ENCODE measurements at places on chromosomes 12 and 14. TPM values are rescaled to one million over a fixed set of nuclear protein-coding genes. Genes with fewer than 3 reads are reported as not detected.

DNA sequence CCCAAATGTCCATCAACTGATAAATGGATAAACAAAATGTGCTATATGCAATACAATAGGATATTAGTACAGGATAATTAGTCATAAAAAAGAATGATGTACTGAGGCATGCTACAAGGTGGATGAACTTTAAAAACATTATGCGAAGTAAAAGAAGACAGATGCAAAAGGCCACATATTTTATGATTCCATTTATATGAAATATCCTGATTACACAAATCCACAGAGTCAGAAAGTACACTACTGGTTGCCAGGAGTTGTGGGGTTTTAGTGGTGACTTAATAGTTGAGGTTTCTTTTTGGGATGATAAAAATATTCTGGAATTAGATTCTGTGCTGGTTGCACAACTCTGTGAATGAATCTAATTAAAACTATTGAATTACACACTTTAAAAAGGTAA, 12.6 kb downstream of the TRIM9 start:
- no peaks in the 10 kb centered on the region for H3K27me3 ChIP-seq
- no peak overlapping the region for H3K27ac ChIP-seq

GRCh38 chr12:113239811-113240331, 18.6 kb downstream of the TPCN1 start:
- no peak for DNase-seq
- H3K4me3 ChIP-seq, result no peak overlapping the region
- H3K36me3 ChIP-seq, result no peaks in the 10 kb centered on the region
- H3K4me1 ChIP-seq, result peaks cover 29% of the 10 kb centered on the region
- no peaks in the 10 kb centered on the region for H3K27me3 ChIP-seq

DNA sequence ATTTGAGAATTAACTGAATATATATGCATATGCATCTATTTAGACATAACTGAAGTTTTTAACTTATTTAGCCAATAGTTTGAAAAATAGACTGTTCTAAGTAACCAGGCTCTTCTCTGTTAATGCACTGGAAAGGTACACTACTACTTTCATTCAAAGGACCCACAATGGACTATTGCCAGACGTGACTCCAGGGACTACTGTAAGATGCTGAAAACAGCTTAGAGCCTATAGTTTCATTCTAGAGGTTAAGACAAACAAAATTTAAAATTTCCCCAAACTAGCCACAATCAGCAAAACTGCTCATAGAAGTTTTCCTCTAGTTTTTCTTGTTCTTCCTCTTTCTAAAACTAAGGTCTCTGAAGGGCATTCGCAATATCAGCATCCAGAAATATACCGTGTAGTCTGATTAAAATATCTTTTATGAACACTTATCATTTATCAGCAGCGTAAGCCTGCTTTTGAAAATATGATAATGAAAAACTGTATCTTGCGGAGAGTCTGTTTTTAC, 10.4 kb downstream of the APPL2 start:
- peaks cover 18% of the 10 kb centered on the region for H3K36me3 ChIP-seq
- H3K4me3 ChIP-seq, result no peak overlapping the region
- H3K4me1 ChIP-seq, result peaks cover 13% of the 10 kb centered on the region

DNA sequence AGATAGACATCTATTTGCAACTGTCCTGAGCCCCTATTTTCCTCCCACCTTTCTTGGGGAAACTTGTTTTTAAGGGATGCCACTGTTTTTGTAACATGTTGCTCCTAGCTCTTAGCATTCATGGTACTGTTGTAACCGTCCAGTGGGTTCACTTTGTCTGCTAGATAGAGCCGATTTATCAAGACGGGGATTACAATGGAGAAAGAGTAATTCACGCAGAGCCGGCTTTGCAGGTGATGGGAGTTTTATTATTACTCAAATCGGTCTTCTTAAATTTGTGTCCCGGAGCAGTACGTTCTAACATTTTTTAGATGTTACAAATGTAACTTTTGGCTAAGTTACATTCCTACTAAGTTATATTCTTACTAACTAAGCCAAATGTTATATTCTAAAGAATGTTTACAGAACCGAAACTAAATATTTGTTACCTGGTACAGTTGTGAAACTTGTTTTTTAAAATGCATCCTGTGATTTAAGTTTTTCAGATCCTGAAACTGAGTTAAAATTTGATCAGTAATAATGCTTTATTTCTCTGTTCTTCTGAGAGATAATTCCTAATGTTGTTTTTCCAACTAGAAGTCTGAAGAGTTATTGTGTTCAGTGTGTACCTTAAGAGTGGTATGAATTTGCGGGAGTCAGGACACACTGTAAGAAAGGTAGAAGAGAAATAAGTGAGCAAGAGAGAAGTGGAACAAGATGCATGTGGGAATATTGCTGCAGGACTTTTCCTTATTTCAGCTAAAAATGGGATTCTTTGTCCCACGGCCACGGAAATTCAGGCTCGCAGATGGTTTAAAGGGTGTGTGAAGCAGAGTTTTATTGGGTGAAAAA, 20.6 kb upstream of the CLEC2D start:
- H3K36me3 ChIP-seq, result no peaks in the 10 kb centered on the region
- peak overlapping the region; percentile 45 for H3K4me3 ChIP-seq
- H3K4me1 ChIP-seq, result peaks cover 18% of the 10 kb centered on the region
- DNase-seq, result no peak
- H3K27ac ChIP-seq, result no peak overlapping the region
- H3K27me3 ChIP-seq, result peaks cover 12% of the 10 kb centered on the region

DNA sequence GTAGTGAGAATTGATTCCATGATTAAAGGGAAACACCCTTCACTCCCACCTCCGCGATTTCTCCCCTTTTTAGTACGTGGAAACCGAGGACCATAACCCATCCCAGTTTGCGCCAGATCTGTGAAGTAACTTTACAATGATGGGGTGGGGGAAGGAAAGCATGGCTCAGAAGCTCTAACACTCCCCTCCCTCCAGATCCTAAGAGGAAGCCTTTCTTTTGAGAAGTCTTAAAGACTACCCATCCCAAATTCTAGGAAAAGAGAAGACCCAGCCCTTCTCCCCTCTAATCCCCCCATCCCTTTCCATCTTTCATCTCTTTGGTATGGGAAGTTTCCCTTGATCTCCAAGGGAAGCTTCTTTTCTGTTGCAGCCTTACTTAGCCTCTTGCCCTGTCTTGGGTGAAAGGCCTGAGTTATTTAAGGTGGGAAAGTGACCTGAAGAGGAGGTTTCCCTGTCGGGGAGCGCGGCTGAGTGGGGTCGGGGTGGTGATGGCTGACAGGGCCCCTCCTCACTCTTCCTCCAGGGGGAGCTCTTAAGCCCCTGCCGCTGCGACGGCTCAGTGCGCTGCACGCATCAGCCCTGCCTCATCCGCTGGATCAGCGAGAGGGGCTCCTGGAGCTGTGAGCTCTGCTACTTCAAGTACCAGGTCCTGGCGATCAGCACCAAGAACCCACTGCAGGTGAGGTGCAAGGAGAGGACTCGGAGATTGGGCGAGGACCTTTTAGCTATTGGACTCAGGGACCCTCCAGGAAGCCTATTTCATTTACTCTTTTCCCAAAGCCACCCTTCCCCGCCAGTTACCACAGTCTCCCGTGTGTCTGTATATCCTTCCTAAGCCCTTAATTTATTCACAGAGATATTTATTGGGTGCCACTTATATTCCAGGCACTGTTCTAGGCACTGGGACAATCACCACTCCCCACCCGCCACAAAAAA, 1.8 kb downstream of the MARCHF9 start:
- DNase-seq, result no peak
- H3K27ac ChIP-seq, result no peak overlapping the region
- peaks cover 26% of the 10 kb centered on the region for H3K4me1 ChIP-seq
- H3K4me3 ChIP-seq, result peak overlapping the region; percentile 60
- peaks cover 6% of the 10 kb centered on the region for H3K36me3 ChIP-seq
- no peaks in the 10 kb centered on the region for H3K27me3 ChIP-seq

Gene RXYLT1
- 16.8 TPM for total RNA-seq

Gene ACVR1B
- 25.5 TPM for total RNA-seq

Gene DIO3
- not detected for total RNA-seq

DNA sequence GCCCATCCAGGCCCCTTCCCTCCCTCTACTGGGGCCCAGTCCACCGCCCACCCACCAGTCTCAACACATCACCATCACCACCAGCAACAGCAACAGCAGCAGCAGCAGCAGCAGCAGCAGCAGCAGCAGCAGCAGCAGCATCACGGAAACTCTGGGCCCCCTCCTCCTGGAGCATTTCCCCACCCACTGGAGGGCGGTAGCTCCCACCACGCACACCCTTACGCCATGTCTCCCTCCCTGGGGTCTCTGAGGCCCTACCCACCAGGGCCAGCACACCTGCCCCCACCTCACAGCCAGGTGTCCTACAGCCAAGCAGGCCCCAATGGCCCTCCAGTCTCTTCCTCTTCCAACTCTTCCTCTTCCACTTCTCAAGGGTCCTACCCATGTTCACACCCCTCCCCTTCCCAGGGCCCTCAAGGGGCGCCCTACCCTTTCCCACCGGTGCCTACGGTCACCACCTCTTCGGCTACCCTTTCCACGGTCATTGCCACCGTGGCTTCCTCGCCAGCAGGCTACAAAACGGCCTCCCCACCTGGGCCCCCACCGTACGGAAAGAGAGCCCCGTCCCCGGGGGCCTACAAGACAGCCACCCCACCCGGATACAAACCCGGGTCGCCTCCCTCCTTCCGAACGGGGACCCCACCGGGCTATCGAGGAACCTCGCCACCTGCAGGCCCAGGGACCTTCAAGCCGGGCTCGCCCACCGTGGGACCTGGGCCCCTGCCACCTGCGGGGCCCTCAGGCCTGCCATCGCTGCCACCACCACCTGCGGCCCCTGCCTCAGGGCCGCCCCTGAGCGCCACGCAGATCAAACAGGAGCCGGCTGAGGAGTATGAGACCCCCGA, 6.8 kb upstream of the RNU7-1 start:
- peaks cover 16% of the 10 kb centered on the region for H3K4me1 ChIP-seq
- no peak for DNase-seq
- peak overlapping the region; percentile 98 for H3K27ac ChIP-seq
- H3K4me3 ChIP-seq, result peak overlapping the region; percentile 62

Gene ANO2
- not detected for total RNA-seq

Gene PMCH
- total RNA-seq, result not detected

- H3K36me3 ChIP-seq, result no peaks in the 10 kb centered on the region
- DNase-seq, result no peak
- H3K4me3 ChIP-seq, result no peak overlapping the region
- no peak overlapping the region for H3K27ac ChIP-seq
- no peaks in the 10 kb centered on the region for H3K4me1 ChIP-seq
- H3K27me3 ChIP-seq, result no peaks in the 10 kb centered on the region
Observed at GRCh38 chr12:93214523-93215289, 163.0 kb upstream of the NUDT4 start.

- peak; percentile 86 for DNase-seq
- no peaks in the 10 kb centered on the region for H3K27me3 ChIP-seq
- H3K27ac ChIP-seq, result no peak overlapping the region
Observed at GRCh38 chr14:95098984-95099599, 58.2 kb downstream of the DICER1 start.

Gene MYL6
- total RNA-seq, result 690 TPM

Gene IFNG-AS1
- total RNA-seq, result not detected

GRCh38 chr14:80110721-80111120, 100.6 kb downstream of the DIO2 start:
- no peak overlapping the region for H3K27ac ChIP-seq
- H3K4me3 ChIP-seq, result no peak overlapping the region
- no peaks in the 10 kb centered on the region for H3K27me3 ChIP-seq
- no peaks in the 10 kb centered on the region for H3K4me1 ChIP-seq
- DNase-seq, result no peak

Gene KRT79
- not detected for total RNA-seq

DNA sequence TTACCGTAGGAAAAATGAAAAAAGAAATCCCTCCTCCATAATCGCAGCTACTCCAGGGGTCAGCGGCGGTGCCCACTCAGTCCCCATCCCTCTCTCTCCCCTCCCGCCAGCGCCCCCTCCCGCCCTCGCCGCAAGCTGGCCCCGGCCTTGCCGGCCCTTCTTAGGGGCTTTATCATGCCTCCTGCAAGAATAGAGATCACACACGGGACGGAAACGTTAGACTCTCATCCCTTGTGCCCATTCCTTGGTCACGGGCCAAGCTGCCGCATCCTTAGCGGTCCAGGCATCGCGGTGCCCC, 692 bp upstream of the COX14 start:
- H3K4me3 ChIP-seq, result peak overlapping the region; percentile 74
- H3K27me3 ChIP-seq, result no peaks in the 10 kb centered on the region
- no peak for DNase-seq
- H3K27ac ChIP-seq, result no peak overlapping the region

DNA sequence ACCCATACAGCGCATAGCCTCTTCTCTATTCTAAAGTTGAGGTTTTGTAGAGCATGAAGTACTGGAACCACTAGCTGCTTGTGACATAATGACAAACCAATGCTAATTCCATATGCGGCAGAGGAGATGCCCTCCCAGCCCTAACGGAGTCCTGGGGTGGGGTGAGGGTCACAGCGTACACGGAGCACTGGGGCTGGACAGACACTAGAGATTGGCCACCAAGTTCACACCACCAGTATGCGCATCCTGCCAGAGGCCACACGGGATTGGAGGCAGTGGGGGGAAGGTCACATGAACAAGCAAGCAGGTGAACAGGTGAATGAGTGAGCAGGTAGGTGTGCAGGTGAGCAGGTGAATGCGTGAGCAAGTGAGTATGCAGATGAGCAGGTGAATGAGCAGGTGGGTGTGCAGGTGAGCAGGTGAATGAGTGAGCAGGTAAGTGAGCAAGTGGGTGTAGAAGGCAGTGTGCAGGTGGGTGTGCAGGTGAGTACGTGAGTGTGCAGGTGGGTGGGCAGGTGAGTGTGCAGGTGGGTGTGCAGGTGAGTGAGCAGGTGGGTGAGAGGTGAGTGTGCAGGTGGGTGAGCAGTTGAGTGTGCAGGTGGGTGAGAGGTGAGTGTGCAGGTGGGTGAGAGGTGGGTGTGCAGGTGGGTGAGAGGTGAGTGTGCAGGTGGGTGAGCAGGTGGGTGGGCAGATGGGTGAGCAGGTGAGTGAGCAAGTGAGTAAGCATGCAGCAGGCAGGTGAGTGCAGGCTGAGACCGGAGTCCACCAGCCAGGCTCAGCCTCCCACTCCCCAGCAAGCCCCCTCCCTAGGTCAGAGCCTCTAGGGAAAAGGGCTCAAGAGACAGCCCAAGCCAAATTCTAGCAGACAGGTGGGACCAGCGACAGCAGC, 52.7 kb downstream of the CCDC85C start:
- H3K36me3 ChIP-seq, result no peaks in the 10 kb centered on the region
- DNase-seq, result no peak
- H3K4me1 ChIP-seq, result peaks cover 10% of the 10 kb centered on the region
- no peak overlapping the region for H3K4me3 ChIP-seq
- H3K27me3 ChIP-seq, result no peaks in the 10 kb centered on the region
- H3K27ac ChIP-seq, result no peak overlapping the region

GRCh38 chr14:53214384-53214783, 61.3 kb upstream of the DDHD1 start:
- no peak overlapping the region for H3K27ac ChIP-seq
- H3K36me3 ChIP-seq, result no peaks in the 10 kb centered on the region

Gene NAV3
- total RNA-seq, result 8.9 TPM

All from A673 (cell line).